ENCODE measurements at places on chromosomes 7 and 10.

GRCh38 chr10:15321431-15322341 is 49.4 kb downstream of the FAM171A1 start:
- no peak for DNase-seq

DNA sequence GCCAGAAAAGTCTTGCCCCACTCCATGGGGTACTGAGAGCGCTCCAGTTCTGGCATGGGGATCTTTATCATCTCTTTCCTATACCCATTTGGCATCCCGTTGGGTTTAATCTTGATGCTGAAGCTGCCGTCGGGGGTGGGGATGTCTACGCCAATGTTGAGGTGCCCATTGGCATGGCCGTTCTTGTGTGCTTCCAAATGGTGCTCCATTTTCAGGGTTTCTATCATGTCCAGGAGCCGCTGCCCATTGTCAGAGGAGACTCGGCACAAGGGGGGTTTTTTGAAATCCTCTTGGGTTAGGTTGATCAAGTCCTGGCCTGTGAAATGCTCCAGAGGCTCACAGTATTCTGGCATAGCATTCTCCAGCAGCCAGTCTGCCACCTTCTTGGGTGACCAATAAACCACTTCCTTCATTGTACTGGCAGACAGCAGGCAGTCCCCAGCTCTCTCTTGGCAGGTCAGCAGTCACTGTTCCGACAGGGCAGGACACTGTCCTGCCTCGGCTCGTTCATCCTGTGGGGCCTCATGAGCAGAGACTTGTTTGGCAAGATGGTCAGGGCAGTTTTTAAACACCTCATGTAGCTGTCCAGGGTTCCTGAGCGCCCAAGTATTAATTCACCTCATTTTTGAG is 92.5 kb upstream of the ASAH2 start:
- DNase-seq: no peak

DNA sequence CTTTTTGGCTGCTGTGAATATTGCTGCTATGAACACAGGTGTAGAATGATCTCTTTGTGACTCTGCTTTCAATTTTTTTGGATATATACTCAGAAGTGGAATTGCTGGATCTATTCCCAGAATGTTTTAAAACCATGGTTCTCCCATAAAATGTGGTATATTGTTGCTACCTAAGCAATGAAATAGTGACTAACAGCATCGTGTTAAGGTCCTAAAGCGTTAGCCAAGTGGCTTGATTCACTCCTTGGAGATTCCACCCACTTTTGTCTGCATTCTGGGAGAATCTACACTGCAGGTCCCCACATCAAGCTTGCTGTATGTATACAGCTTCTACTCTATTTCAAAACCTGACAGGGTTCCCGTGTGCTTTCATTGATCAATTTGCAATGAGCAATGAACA is 105.6 kb downstream of the CDK6 start:
- DNase-seq: no peak

DNA sequence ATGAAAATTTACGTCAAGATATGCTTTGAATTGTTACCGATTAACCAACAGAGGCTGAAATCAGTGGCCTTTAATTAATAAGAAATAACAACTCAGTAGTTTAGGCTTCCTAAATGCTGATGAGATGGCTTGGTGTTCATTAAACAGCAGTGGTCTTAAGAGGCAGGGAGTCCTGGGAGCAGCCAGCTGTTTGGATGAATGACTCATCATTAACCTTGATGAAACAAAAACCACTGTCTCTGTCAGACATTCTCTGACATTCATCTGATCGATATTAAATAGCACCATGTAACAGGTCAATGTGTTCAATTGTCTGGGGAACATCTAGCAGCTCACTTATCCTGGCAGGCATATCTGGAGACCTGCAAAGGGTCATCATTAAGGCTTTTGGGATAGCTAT is 234.2 kb upstream of the LRRN3 start:
- DNase-seq: no peak

- DNase-seq: no peak
These were observed 953.3 kb downstream of the XPNPEP1 start for GRCh38 chr10:108970016-108970415.

DNA sequence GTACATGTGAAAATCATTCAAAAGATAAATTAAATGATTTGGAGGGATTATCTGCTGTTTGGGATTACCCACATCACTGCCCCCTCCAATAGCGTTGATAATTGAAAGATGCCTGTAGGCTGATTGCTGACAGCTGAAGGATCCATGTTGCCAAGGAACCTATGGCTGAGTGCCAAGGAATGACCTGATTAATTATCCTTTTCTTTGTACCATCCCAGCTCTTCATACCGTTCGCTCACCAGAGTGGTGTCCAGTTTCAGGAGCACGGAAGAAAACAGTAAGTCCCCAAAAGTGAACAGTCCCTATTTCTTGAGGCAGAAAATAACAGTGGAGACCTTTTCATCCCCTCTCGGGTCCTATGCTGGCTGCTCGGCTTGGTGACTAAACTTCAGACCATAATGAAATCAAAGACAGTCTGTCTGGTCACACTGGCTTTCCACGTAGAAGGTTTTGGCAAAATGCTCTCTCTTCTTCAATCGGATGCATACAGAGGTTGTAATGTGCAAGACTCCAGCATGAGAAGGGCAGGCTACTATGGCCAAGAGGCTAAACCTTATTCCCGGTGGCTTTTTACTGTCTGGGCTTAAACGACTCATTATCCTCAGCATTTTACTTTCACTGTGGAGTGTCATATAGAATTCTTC is 108.8 kb downstream of the SPAG6 start:
- DNase-seq: no peak

GRCh38 chr7:151626422-151627115 is 106.9 kb upstream of the RHEB start:
- DNase-seq: no peak

DNA sequence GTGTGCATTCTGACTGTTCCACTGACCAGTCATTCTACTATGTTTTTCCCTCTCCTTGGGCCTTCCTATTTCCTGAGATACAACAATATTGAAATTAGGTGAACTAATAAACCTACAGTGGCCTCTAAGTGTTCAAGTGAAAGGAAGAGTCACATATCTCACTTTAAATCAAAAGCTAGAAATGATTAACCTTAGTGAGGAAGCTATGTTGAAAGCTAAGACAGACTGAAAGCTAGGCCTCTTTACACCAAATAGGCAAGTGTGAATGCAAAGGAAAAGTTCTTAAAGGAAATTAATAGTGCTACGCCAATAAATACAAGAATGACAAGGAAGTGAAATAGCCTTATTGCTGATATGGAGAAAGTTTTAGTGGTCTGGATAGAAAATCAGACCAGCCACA is 5.7 kb upstream of the DYNC1I1 start:
- DNase-seq: no peak

GRCh38 chr10:83562381-83562780 is 576.9 kb upstream of the GHITM start:
- DNase-seq: no peak

GRCh38 chr7:2684501-2684900 is 3.5 kb upstream of the AMZ1 start:
- no peak for DNase-seq

- no peak for DNase-seq
These were observed 347.4 kb downstream of the RPS24 start for GRCh38 chr10:78381107-78381506.
